ENCODE measurements at places on chromosomes 16 and 17.

GRCh38 chr17:78205124-78205775 is 8.8 kb upstream of the BIRC5 start:
- DNase-seq = no peak

GRCh38 chr17:55334881-55335540 is 70.3 kb downstream of the HLF start:
- no peak for DNase-seq

DNA sequence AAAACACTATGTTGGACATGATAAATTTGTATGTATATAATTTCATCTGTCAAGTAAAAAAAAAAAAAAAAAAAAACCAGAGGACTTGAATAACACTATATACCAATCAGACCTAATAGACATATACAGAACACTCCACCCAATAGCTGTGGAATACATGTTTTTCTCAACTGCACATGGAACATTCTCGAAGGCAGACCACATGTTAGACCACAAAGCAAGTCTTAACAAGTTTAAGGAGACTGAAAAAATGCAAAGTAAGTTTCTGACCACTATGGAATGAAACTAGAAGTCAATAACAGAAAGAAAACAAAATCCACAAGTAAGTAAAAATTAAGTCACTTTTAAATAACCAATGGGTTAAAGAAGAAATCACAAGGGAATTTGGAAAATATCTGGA is 8.4 kb upstream of the CNTNAP4 start:
- DNase-seq = no peak

- DNase-seq = no peak
These were observed 2.0 kb downstream of the HBZ start for GRCh38 chr16:154217-155030.

- DNase-seq = no peak
These were observed 6.6 kb upstream of the SPAG7 start for GRCh38 chr17:4974115-4974670.

DNA sequence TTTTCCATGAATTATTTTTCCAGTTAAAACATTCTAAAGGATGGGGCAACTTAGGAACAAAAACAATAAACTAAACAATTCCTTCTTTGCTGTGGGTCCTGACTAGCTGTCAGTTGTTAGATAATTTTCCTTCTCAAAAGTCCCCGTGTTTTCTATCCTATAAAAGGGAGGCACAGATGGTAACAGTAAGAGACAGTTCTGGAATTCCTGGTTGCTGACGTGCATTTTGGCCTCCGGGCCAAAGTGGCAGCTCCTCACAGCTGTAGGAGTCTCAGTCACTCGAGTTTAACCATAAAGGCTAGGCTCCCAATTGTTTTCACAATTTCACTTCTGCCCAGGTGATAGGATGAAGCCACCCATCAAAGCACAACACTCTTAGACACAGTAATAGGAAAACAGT is 77.0 kb upstream of the ZNF423 start:
- DNase-seq = no peak

DNA sequence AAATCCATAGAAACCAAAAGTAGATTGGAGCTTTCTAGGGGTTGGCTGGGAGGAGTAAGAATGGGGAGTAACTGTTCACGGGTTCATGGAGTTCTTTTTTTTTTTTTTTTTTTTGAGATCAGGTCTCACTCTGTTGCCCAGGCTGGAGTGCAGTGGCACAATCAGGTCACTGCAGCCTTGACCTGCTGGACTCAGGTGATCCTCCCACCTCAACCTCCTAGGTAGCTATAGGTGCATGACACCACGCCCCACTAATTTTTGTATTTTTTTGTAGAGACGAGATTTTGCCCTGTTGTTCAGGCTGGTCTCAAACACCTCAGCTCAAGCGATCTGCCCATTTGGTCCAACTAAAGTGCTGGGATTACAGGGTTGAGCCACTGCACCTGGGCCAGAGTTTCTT is 1.5 kb downstream of the NMRAL1 start:
- DNase-seq = no peak

- DNase-seq = no peak
These were observed 51.8 kb upstream of the KDM6B start for GRCh38 chr17:7782240-7782639.

DNA sequence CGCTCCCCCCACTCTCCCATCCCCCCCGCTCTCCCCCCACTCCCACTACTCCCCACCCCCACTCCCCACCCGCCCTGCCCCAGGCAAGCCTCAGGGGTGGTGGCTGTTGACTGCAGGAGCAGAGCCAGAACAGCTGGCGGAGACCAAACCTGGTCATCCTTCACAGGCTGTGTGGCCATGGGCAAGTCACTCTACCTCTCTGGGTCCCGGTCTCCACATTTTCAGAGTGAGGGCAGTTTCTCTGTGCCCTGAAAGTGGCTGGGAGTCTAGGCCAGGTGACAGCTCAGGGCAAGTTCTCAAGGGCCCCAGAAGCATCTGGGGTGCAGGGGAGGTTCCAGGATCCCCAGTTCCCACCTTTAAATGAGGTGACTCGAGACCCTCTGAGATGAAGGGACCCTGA is 15.1 kb upstream of the BAHCC1 start:
- no peak for DNase-seq

DNA sequence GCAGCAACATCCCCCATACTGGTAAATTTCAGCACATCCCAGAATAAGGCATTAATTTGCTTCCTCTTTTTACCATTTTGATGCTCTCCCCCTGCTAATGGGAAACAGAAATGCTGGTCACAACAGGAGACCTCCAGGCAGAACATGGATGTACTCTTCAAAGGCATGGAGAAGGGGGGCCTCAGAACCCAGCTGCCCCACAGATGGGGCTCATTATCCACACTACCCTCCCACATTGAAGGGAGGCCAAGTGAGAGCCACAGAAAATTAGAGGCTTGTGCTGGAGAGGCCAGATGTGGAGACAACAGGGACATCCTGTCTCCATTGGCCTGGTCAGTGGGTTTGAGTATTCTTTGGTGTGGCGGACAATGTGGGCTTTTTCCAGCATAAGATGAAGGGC is 150.1 kb upstream of the CDH11 start:
- DNase-seq = no peak

DNA sequence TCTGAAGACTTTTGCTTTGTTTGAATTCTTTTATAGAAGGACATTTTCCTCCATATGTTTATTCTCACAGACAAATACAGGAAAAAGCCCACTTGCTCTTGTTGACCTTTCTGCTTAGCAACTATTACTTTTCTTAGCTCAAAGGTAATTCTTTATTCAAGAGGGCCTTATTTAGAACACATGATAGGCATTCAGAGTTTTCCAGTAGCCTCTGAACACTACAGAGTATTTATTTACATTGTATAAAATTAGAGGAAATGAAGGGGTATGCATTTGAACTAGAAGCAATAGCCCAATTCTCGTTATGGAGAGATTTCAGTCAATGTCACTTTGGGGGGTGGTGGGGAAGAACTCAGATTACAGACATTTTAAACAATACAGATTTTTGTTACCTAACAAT is 581.7 kb downstream of the KCNJ2 start:
- no peak for DNase-seq

DNA sequence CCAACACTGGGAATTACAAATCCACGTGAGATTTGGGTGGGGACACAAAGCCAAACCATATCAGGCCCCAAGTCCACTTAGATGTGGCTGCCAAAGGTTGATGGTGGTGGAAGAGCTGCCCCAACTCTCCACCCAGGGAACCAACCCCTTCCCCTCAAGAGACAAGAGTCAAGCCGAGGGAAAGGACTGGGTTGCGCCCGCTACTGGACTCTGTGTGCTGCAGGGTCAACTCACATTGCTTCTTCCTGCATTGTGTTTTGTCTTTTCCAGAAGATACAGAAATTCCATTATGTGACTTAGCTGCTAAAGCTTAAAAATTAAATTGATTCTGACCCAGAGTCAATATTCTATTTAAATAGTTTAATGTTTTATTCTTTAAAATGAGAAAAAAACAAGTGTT is 58.5 kb downstream of the ADAMTS18 start:
- DNase-seq = no peak

GRCh38 chr17:6936370-6937028 is 59.4 kb upstream of the ALOX12 start:
- no peak for DNase-seq

DNA sequence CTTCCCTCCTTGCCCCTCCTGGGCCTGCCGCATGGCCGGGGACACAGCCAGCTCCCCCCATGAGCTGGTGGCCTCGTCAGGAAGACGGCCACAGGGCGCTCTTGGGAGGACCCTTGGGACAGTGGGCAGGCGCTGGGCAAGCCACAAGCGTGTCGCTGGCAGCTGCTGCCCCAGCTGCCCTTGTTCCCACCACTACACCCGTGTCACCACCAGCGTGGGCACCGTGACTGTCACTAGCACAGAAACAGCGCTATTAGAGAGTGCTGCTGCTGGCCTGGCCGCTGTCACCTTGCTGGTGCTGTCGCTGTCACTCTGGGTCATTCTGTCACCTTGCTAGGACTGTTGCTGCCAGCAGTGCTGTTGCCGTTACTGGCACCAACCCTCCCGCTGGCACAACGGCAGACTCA is 47.2 kb downstream of the ZFPM1 start:
- DNase-seq = no peak

DNA sequence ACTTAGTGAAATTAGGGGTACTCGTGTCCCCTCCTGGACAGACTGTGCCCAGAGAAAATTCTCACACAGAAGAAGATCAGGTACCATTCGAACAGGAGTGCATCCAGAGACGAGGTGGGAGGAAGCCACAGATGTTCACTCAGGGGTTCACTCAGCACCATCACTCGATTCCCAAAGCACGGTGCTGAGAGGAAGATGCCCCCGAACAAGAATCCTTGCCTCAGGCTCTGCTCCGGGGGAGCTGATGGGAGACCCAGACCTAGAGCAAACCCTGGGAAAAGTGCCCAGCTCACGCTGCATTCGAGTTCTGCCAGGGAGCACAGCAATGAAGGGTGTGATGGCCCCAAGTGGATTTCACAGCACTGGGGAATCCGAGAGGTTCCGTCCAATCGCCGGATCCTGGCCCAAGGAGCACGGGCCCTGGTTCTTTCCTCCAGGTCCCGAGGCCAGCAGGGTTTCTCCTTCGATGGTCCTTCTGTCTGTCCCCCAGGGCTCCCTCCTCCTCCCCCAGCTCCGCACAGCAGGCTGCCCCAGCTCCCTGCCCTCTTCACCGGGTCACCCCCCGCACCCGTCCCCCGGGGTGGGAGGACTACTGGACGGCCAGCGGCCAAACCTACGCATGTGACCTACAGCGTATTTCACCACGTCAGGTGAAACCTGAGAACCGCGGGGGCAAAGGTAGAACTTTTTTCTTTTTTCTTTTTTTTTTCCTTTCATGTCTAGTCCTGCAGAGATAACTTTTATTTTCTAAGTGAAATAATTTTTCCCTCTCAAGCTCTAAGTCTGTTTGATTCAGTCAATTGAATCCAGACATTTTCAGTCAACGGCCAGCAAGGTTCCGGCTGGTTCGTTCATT is 10.2 kb upstream of the UBE2I start:
- DNase-seq = no peak

GRCh38 chr17:83174362-83175118 is 95.1 kb downstream of the METRNL start:
- DNase-seq = no peak

GRCh38 chr17:79249929-79250521 is 175.4 kb downstream of the ENGASE start:
- DNase-seq = no peak

- DNase-seq = no peak
These were observed 3.5 kb downstream of the KRT40 start for GRCh38 chr17:40980596-40980995.

- no peak for DNase-seq
These were observed 406.2 kb downstream of the MAF start for GRCh38 chr16:79194291-79194690.

DNA sequence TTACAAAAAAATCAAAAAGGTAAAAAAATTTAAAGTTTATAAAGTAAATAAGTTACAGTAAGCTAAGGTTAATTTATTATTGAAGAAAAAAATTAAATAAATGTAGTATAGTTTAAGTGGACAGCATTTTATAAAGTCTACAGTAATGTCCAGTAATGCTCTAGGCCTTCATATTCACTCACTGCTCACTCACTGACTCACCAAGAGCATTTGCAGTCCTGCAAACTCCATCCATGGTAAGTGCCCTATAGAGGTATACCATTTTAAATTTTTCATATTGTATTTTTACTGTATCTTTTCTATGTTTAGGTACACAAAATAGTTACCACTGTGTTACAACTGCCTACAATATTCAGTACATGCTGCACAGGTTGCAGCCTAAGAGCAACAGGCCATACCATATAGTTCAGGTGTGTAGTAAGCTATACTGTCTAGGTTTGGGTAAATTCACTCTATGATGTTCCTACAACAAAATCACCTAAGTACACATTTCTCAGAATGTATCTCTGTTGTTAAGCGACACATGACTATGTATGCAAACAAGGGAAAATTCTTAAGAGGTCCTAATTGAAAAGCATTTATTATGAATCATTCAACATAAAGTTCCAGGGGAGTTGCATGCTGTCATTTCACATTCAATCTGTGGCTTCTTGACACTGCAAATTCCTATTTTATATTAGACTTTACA is 92.3 kb downstream of the SPAG9 start:
- DNase-seq = no peak

DNA sequence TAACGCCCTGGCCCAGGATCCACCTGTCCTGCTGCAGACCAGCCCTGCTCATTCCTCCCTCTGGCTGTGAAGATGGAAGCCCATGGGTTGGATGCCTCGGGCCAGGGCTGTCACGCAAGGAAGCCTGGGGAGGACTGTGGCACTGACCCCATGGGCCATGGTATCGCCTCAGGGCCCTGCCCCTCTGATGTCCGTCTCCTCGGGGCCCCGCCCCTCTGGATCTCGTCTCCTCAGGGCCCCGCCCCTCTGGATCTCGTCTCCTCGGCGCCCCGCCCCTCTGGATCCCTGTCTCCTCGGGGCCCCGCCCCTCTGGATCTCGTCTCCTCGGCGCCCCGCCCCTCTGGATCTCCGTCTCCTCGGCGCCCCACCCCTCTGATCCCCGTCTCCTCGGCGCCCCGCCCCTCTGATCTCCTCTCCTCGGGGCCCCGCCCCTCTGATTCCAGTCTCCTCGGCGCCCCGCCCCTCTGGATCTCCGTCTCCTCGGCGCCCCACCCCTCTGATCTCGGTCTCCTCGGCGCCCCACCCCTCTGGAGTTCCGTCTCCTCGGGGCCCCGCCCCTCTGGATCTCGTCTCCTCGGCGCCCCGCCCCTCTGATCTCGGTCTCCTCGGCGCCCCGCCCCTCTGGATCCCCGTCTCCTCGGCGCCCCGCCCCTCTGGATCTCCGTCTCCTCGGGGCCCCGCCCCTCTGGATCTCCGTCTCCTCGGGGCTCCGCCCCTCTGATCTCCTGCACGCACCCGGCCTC is 24.0 kb downstream of the METRNL start:
- no peak for DNase-seq

All from H54 (cell line).